ENCODE measurements at places on chromosomes 13 and 19.

- no peak for DNase-seq
Measured at GRCh38 chr13:83884141-83884540, 1.9 kb upstream of the SLITRK1 start.

DNA sequence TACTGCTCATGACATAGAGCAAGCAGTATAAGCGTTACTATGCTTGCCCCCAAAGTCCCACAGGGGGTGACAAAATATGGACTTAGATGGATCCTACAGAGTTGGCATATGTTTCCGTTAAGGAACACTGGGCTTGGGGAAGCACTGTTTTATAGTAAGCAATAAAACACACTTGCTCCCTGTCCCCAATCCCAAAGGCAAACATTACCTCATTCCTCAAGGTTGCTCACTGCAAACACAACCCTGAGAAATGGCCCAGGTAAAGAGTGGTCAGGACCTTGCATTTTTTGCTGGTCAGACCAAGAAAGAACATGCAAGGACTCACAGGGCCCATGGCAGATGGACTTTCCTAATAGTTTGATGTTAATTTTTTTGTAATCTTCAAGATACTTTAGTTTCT lies 32.3 kb downstream of the UGGT2 start:
- DNase-seq: no peak

GRCh38 chr13:52399708-52400107 lies 6.3 kb downstream of the THSD1 start:
- no peak for DNase-seq

GRCh38 chr19:41958367-41959055 lies 610 bp downstream of the RABAC1 start:
- DNase-seq: peak; percentile 85

DNA sequence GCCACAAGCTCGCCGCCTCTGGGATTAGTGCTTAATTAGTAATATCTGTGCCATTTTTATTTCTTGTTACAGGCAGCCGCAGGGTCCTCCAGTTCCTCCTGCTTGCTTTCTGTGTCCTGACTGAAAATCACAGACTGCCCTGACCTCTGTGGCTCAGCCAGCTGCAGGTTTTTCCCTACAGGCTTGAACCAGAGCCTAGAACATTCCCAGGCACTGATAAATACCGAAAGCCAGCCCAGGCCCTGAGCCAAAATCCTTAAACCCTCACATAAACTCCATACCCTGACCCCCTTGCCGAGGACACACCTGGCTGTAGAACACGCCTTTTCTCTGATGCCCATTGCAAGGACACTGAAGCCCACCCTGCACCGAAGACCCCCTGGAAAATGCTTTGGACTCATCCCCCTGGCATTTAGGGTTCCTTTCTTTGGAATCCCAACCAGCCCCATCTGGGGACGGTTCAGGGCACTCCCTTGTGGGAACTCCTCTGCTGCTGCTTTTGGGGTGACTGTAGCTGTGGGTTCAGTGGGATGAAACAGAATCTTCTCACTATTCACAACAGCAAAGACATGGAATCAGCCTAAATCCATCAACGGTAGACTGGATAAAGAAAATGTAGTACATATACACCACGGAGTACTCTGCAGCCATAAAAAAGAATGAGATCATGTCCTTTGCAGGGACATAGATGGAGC lies 15.5 kb downstream of the DPP9 start:
- DNase-seq: no peak

GRCh38 chr13:36275190-36276002 lies 22.2 kb downstream of the CCDC169 start:
- no peak for DNase-seq

DNA sequence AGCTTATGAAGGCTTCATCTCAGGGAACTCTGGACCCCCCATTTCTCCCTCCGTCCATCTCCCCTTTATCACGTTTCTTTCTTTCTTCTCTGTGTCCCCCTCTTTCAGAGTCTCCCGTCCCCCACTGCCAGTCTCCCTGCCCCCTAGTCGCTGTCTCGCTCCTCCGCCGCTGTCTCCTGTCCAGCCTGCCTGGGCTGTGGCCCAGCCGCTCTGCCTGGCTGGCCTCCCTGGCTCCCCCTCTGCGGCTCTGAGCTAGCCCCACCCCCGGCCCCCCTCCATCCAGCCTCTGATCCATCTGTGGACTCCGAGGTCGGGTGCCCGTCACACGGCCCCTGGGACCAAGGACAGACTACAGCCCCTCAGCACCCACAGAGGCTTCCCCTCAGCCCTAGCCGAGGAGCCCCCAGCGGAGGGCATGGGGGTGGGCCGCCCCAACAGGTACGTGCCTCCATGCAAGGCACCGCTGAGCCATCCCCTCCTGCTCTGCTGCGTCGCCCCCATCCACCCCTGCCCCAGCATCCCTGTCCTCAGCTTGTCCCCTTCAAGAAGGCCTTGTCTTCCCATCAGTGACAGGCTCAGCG lies 1.1 kb upstream of the KCNJ14 start:
- no peak for DNase-seq

DNA sequence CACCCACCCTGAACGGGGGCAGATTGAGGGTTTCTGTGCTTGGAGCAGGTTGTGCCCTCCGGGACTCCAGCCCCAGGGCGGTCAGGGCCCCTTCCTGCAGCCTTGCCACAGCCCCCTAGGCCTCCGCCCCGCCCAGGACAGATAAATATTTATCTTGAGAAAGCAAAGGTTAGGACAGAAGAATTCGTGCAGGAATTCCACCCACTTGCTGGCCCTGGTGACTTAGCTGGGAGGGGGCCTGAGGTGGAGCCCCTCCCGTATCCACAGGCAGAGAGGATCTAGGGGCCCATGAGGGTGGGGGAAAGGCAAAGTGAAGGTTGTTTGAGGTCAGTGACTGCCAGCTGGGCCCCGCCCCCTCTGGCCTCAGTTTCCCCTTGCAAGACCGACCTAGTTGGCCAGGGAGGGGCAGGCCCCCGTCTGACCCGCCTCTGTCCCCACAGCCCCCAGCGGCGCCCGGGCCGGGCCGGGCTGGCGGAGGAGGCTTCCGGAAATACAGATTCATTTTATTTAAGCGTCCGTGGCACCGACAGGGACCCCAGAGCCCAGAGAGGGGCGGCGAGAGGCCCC lies 5.2 kb downstream of the MIDN start:
- DNase-seq: no peak

DNA sequence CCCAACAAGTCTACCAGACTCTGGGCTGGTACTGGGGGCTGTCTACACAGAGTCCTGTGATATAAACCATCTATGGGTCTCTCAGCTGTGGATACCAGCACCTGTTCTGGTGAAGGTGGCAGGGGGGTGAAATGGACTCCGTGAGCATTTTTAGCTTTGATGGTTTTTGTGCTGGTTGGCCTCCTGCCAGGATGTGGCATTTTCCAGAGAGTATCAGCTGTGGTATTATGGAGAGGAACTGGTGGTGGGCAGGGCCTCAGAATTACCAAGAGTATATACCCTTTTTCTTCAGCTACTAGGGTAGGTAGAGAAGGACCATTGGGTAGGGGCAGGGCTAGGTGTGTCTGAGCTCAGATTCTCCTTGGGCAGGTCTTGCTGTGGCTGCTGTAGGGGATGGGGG lies 1920.9 kb upstream of the PCDH20 start:
- no peak for DNase-seq

GRCh38 chr13:83088858-83089257 lies 793.4 kb downstream of the SLITRK1 start:
- no peak for DNase-seq

Measured in omental fat pad (tissue), 4 donors.